ENCODE measurements at places on chromosomes 5 and 9. TPM values are rescaled to one million over a fixed set of nuclear protein-coding genes. Genes with fewer than 3 reads are reported as not detected.

GMCL2 gene
- not detected for total RNA-seq

GOLM1 gene
- 85.0 TPM for total RNA-seq

NR3C1 gene
- total RNA-seq: 113 TPM

COL15A1 gene
- 8.0 TPM for total RNA-seq

GRM6 gene
- total RNA-seq: not detected

PRRX2 gene
- total RNA-seq: 34.8 TPM

IFT74 gene
- total RNA-seq: 19.2 TPM

SOX30 gene
- total RNA-seq: under 0.01 TPM

SGCD gene
- total RNA-seq: 33.3 TPM

CDX1 gene
- total RNA-seq: 0.36 TPM

RNF14 gene
- 69.0 TPM for total RNA-seq

KIF20A gene
- total RNA-seq: 7.2 TPM

AK1 gene
- total RNA-seq: 100 TPM

NRG2 gene
- 0.72 TPM for total RNA-seq

MELK gene
- total RNA-seq: 8.3 TPM

FBLL1 gene
- 0.36 TPM for total RNA-seq
